NT2/D1 (cell line): ENCODE measurements at places on chromosomes 5 and 9.

DNA sequence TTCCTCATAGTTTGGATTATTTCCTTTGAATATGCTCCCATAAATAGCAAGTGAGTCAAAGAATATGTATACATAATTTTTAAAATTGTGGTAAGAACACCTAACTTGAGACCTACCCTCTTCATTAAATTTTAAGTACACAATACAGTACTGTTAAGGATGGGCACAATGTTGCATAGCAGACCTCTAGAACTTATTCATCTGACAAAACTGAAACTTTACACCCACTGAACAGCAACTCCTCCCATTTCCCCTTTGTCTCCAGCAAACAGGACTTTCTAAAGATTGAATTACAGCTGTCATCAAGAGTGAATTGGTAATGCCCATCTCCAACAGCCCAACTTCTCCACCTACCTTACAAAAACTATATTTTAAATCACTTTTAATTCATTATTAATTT, 388.9 kb downstream of the HTR1A start:
- DNase-seq: no peak

DNA sequence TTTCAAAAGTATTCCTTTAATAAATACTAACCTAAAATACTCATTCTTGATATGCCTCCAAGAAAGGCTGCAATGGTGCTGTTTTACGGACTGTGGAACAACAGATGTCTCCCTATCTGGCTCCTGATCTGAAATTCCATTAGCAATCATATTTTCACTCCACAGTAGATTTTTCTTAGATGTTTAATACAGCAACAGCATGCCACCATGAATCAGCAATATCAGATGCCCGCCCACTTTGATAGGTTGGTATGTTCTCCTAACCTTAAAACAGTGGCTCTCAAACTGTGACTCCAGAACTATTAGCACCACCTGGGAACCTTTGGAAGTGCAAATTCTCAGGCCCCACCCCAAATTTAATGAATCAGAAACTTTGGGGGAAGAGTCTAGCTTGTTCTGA, 110.2 kb downstream of the MLLT3 start:
- no peak for DNase-seq

DNA sequence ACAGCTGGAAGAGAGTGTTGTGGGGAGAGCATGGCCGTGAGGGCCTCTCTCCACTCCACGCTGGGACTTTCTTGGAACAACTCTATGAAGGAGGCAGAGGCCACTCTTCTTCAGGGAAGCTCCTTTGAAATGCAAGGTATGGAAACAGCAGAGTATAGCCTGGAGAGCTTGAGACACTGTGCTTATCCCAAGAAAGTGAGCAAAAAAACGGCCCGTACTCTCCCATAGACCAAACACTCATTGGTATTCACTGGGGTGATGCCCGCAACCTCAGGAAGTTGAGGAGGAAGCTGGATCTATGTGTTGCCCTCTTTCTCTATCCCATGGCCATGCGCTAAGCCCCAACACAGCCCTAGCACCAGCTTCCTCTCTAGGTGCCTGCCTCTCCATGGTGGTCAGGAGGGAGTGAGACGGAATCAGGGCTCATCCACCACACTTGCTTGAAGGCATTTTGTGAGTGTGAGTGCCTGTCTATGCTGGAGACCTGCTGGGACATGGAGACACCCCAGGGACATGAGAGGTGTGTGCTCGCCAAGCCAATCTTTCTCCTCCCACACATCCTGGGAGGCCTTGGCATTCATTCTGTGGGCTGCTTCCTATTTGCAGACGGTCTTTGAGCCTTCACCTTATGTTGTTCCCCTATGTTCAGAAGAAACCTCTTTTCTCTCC, 616.6 kb downstream of the IRX1 start:
- no peak for DNase-seq

DNA sequence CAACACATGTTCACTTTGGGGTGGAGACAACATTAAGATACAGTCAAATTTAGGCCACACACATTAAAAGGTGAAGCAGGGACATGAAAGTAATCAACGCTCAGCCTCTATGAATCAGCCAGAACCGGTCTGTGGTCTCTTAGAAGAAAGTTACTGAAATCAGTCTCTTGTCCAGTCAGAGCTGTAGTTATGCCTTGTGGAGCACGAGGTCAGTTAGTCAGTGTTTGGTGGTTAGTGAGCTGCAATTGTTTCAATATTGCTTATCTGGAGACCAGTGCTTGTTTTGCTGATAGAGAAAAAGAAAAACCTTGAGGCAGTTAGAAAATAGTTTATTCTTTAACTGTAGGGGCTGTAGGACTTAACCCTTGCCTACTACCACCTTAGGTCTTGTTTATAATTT, 157.8 kb upstream of the RASEF start:
- DNase-seq: no peak

GRCh38 chr9:113600871-113601614, 137.5 kb downstream of the RGS3 start:
- DNase-seq: no peak

GRCh38 chr5:124599028-124599973, 147.1 kb downstream of the ZNF608 start:
- no peak for DNase-seq

DNA sequence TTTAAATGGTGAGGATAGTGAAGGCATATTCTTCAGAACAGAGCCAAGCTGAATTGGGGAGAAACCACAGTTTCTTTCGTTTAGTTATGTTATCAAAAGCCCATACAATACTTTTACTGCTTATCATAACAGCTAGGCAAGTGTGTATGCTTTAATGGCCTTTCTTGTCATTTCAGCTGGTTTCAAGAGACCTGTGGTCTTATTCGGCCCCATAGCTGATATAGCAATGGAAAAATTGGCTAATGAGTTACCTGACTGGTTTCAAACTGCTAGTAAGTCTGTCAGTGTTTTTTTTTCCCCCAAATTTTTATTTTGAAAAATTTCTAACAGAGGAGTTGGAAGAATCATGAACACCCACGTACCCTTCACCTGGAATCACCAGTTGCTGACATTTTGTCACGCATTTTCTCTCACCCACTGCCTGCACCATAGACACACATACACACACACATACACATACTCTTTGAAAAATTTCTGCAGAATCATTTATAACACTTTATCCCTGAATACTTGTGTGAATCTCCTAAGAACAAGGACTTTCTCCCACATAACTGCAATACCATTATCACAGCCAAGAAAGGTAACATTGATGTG, 63.7 kb downstream of the TJP2 start:
- no peak for DNase-seq

- DNase-seq: no peak
Measured at GRCh38 chr9:86754581-86755560, 192.4 kb downstream of the GAS1 start.

DNA sequence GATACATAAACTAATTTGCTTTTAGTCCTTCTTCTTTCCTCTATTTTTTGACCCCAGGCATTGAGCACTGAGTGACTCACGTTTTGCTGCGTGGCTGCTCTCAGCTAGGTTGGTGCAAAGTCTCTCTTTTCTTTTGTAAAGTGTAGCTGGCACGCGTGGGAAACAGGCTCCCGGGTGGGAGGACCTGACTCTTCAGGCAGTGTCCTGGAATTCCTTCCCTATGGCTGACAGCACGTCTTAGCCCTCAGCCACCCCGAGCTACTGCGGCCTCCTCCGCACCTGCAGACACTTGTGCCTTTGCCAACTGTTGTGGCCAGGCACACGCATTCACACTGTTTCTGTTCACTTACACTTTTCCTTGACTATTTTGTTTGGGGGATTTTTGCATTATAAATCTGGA, 877 bp upstream of the SCGB3A1 start:
- DNase-seq: no peak

GRCh38 chr5:72477176-72477575, 30.0 kb downstream of the ZNF366 start:
- no peak for DNase-seq

- no peak for DNase-seq
Measured at GRCh38 chr5:7916171-7916804, 47.3 kb downstream of the MTRR start.

DNA sequence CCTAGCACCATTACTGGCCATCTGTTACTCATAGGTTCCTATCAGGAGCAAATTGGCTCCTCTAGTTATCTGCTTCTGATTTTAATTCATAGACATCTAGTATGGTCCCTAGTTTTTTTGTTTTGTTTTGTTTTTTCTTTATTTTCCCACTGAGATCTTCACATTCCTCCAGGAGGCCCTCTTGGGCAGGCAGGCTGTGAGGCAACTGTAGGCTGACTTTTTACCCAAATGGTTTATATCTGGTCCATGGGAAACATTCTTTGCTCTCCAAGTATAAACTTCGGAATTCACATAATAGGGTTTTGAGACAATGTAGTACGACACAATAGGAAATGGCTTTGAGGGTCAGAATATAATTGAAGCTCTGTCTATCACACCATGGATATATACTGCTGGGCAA, 250.9 kb upstream of the DAB2 start:
- no peak for DNase-seq
